Hippocampal formation (tissue), 2 donors: ENCODE measurements at places on chromosomes 11 and 22.

DNA sequence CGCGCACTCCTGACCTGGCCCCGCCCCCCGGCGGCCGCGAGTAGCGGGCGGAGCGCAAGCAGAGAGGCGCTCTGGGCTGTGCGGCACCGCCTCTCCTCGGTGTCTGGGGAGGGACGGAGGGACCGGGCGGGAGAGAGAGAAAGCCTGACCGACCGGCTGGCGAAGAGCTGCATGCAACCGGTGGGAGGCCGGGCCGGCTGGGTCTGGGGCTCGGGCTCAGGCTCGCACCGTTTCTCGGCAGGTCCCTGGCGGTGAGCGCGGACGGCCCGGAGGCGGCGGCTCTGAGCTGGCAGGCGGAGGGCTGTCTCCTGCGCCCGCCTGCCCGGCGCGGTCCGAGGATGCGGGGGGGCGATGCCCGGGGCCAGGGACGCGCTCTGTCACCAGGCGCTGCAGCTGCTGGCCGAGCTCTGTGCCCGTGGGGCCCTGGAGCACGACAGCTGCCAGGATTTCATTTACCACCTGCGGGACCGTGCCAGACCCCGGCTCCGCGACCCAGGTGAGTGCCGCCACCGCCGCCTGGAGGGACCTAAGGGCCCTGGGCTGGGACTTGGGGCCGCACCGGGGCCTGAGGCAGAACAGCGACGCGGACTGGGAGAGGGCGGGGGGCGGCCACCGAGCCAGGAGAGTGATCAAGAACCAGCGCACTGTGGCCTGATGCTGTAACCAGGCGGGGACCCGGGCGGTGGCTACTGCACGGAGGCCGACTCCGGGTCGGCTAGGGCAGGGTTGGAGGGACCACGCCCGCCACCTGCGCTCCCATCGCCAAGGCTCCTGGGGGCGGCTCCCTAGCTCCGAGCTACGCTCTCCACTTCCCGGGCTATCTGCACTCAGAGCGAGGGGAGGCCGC lies at the start of gene SYT9:
SYT9 (plus strand) TSS at position 69 of the 847 bp plus-strand sequence; CDS start at position 352, 283 bp downstream.
- peak; percentile 49 for DNase-seq

DNA sequence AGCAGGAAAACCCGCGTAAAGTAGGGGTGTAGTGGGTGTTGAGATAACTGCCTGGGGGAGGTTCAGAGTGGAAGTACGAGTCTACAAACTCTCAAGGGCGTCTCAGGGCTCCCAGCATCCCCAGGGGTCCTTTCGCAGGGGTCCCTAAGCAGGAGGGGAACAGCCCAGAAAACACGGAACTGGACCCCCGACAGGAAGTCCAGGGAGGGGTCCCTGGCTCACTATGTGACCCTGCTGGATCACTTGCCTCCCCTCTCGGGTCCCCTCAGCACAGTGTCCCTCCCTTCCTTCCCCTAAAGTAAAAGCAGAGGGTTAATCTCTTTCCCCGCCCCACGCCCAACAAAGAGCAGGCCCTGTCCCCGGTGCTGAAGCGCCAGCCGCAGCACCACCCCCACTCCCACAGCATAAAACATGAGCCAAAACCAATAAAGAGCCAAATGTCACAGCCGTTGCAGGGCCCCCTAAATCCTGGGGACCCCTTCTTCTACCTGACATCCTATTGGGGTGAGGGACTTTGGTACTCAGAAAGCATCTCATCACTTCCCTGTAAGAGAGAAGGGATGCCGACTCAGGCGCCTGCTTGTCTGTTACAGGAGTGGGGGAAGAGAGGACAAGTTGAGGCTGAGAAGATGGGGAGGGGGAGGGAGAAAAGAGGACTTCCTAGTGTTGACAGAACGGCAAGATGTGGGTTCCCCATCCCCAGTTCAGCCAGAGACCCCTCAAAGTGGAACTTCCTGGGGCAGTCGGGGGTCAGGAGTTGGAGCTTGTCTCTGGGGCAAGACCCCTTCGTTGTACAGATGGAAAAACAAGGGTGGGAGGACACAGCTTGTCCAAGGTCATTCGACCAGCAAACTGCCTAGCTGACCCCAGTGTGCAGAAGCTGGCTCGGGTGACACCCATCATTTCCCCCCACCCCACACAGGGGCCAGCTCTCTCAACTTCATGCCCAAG lies 1.4 kb upstream of the NEFH start:
- no peak for DNase-seq

DNA sequence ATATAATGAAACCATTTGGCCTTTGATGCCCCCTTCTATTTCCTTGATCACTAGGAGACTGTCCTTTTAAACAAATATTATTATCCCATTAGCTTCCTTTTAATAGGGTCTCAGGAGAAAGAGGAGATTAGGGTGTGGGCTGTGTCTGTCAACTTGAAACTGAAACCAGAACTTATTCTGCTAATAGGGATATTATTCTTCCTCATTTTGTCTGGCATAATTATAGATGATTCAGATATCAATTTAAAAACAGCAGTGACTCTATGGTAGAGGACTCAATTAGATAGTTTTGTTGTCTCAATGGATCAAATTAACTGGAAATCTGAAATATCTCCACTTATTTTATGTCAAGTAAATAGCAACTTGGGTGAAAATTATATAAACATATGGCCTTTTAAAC lies 584.9 kb upstream of the CCDC90B start:
- no peak for DNase-seq

- no peak for DNase-seq
Measured at GRCh38 chr11:33910296-33910957, 18.6 kb upstream of the LMO2 start.

DNA sequence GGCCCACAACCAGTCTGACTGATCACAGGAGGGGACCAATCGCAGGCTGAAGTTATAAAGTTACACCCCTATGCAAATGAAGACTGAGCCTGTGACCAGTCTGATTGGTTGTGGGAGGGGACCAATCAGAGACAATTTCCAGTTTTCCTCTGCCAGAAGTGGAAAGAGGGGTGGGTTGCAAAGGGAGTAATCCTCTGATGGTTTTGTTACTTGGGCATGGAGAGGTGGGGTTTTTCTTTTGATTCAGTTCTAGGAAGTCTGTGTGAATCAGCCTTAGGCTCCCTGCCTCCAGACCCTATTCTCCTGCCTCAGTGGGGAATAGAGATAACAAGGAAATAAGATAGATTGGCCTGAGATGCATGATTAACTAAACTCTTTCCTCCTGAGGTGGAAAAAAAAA lies 9.9 kb downstream of the OR6M1 start:
- no peak for DNase-seq

- no peak for DNase-seq
Measured at GRCh38 chr11:47160753-47161133, 15.9 kb downstream of the ARFGAP2 start.

DNA sequence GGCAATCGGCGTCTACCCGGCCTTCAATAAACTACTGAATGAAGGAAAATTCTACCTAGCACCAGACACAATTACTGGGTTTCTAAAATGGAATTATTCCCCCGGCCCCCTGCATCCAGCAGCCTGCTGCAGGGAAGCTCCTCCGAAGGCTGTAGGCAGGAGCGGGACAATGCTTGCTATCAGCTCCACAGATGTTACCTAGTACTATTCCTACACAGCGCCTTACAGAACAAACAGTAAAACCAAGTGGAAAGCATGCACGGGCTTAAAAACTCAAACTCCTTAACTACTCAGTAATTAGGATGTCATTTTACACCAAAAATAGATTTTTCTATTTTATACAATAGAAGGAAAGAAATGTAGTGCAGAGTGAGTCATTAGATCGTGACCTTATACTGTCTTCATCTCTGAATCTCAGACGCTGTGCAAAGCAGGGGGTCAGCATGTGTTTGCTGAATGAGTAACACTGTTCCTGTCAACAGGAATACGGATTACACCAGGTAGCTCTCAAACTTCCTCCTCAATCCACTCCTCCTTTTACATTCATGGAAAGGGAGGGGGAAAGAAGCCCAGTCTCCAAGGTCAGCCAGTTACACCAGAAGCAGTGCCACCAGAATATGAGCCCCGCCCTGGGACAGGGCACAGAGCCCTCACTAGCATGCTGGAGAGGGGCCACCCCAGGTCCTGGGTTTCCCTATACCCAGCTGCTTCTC lies 74.9 kb downstream of the PACSIN2 start:
- no peak for DNase-seq

DNA sequence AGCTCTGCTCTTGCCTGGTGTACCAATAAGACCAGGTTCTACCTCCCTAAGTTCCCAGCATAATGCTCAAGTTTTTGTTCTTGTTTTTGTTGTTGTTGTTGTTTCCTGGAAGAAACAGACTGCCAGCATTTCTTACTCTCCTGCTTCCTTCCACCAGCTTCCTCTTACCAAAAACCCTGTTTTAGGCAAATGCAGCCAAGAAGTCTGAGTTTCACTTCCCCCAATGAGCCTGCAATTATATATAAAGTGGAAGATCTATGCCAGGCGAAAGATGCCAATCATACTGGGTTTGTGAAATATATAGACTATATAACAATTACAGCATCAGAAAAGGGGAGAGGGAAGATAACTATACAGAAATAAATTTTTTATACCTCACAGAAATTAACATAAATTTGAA lies 931.5 kb upstream of the FAT3 start:
- DNase-seq, result no peak

DNA sequence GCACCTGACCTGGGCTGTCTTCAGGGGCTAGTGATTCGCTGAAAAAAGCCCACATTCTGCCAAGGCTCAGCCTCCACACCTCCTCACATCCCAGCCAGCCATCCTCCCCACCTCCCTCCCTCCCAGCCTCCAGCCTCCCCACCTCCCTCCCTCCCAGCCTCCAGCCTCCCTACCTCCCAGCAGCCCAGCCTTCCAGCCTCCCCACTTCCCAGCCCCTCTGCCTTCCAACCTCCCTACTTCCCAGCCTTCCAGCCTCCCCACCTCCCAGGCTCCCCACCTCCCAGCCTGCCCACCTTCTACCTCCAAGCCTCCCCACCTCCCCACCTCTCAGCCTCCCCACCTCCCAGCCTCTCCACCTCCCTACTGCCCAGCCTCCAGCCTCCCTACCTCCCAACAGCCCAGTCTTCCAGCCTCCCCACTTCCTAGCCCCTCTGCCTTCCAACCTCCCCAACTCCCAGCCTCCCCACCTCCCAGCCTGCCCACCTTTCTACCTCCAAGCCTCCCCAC lies 33.7 kb upstream of the TH start:
- no peak for DNase-seq

GRCh38 chr11:58222721-58223120 lies 6.0 kb downstream of the OR10Q1 start:
- DNase-seq, result no peak

DNA sequence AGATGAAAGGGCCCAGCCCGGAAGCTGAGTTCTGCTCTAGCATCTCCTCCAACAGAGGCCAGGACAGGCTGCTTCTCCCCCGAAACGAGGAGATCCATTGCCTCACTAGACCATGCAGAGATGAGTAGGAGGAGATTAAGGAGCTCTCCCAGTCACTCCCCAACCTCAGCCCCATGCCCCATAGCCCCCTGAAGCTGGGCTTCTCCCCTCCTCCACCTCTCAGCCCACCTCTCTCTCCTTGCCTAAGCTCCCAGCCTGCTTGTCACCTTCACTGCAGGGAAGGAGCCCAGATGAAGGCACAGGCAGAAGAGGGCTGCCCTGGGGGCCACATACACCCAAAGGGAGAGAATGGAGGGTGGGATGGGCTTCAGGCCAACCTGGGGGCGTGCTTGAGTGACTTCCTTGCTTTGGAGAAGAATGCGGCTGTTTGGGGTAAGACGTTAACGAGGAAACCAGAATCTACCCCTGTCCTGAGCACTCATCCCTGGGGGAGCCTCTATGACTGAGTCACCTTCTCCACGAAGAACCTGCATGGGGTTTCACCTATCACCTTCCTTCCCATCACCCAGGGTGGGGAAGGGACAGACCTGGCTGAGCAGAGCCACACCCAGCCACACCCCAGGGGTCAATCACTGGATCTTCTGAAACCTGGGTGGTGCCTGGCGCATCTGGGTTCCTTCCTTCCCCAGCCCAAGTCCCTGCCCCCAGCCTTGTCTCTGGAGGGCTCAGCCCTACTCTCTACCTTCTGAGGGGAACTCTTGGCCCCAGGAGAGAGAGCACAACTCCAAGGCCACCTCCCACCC lies 11.6 kb upstream of the GNAZ start:
- no peak for DNase-seq

DNA sequence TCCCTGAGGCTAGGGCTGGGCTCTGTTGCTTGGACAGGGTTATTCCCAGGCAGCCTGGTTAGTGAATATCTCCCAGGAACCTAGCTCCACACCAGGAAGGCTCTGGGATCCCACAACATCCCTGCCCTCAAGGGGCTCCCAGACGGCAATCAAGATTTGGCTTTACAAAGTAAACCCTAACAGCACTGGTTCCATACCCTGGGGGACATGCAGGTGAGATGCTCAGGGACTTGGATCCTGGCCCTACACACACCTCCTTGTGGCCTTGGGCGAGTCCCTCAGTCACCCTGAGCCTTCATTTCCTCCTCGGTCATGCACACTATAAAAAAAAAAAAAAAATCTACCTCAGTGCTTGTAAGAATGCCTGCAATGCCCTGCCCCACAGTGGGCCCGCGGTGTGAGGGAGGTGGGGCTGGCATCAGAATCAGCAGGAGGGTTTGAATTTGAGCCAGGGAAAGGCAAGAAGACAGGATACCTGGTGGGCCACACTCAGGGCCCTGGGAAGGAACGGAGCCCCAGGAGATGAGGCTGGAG lies 86.3 kb downstream of the MORC2 start:
- no peak for DNase-seq

DNA sequence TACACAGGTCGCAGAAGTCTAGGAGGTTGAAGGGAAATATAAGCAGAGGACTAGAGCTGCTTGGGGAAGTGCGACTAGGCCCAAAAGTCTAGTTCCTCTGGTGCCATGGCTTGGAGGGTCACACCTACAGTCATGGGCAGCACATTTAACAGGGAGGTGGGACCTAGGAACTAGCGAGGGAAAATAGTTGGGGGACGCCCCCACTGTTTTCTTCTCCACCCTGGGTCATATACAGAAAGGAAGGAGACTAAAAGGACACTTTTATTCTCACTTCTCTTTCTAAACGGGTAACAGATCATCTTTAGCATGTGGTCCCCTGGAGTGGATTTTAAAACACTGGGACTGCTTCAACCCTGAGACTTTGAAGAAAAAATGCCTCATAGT lies 16.6 kb downstream of the APIP start:
- DNase-seq, result no peak

DNA sequence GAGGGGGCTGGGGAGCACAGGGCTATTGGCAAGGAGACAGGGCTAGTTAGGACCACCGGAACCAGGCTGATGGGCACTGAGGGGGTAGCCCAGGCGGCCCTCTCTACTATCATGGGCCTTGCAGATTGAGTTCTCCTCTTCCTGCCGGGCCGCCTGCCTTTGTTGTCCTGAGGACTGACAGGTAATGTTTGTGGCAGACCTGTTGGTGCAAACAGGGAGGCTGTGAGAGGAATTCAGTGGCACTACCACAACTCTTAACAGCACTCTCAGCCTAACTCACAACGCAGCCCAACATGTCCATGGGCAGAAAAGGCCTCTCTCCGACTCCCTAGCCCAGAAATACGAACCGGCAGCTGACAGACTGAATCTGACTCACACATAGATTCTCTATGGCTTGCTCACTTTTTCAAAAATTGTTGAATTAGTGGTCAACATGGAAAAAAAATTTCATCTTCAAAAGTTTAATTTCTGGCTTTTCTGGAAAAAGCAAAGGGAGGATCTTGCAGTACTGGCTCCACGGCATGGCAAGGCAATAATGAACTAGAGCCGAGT lies 11.4 kb downstream of the KCNJ5 start:
- no peak for DNase-seq
